ENCODE measurements at places on chromosomes 7 and 10.
A peak's percentile ranks its signal among the peaks of the same experiment; 100 is the strongest.

DNA sequence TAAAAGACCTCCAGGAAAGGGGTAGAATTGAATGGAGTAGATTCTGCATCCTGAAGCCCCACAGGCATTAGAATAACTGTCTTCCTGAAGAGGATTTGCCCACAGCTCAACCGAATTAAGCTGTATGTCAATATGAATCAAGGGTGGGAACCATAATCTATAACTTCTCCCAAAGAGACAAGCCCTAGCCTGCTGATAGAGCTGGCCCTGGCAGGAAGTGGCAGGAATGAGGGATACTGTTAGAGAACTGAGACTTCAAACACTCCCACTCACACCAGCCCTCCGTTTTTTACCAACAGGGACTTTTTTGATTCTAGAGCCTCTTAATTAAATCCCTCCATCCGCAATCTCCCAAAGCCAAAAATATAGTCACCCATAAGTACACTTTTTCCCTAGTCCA lies 12.2 kb upstream of the DUSP5 start:
- no peak for DNase-seq

- DNase-seq = no peak
Measured at GRCh38 chr7:8991159-8991558, 557.8 kb downstream of the NXPH1 start.

GRCh38 chr7:129875745-129876411 lies 76.9 kb downstream of the UBE2H start:
- no peak for DNase-seq

GRCh38 chr7:24313777-24314176 lies 29.8 kb downstream of the NPY start:
- DNase-seq = no peak

GRCh38 chr10:11934262-11934661 lies 108.3 kb downstream of the UPF2 start:
- no peak for DNase-seq

GRCh38 chr7:29005829-29006228 lies 47.7 kb upstream of the TRIL start:
- DNase-seq = no peak

DNA sequence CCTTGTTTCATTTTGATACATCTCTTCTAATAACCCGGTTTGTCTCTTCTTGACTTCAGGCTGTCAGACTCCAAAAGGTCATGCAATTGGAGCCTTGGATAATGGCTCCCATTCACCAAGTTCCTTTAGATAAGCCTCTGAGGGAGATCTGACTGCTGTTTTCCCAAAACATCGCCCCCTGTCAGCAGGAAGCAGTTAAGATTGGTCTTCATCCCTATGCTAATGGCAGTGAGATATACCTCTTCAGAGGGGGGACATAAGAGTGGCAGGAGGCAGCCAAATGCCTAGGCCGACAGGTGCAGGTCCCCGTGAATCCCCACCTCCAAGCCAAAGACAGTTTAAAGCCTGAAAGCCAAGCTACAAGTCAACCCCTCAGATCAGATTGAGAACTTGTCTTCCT lies 144.6 kb downstream of the WDR11 start:
- DNase-seq = no peak

DNA sequence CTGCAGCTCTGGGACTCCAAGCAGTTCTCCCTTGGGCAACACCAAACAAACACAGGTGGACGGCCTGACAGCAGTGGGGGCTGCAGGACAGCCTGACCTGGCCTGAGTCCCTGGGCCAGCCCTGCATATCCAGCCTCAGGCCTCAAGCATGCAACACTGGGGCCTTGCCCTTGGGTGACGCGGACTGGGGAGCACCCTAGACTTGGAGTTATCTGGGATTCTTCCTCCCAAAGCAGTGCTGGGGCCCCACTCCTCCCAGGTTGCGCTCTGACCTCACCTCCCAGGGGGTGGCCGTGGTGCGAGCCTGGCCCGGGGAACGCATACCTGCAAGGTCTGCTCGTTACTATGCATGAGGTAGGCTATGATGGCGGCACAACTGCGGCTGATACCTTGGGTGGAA lies 6.2 kb upstream of the TMEM120A start:
- DNase-seq = no peak

GRCh38 chr10:93458821-93459257 lies 23.3 kb downstream of the MYOF start:
- DNase-seq = no peak

DNA sequence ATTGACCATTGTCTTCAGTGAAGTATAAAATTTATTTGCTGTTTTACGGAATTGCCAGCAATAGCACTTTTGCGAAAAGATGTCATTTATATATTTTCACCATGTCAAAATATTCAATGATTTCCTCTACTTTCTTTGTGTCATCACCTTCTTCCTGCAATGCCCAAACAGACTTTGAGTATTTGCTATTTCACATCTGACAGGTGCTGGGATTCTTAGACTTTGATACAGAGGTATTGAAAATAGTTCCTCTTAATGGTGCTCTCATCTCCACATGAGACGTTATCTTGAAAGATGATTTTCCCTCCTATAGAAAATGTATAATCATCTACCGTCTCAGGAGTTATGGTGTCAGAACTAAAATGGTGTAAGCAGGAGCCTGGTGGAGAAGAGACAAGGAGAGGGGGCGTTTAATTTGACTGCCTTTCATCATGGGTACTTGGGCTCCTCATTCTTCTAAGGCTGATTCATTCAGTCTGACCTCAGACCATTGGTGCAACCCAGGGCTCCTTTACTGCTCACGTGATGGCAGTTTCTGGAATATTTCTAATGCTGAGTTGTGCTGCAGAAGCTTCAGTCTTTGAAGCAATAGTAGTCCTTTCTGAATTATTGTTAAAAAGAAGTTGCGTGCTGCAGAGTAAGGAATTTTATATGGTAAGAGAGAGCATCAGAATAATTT lies 404.6 kb downstream of the PHTF2 start:
- DNase-seq = no peak

DNA sequence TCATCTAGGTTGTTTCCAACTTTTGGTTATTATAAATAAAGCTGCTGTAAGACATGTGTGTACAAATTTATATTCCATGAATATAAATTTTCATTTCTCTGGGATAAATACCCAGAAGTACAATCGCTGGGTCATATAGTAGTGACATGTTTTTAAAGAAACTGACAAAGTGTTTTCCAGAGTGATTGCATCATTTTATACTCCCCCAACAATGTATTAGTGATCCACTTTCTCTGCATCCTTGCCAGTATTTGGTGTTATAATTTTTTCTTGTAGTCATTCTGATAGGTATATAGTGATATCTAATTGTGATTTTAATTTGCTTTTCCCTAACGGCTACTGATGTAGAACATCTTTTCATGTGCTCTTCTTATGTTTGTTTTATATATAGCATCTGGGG lies 27.0 kb upstream of the ARHGAP21 start:
- DNase-seq = no peak

DNA sequence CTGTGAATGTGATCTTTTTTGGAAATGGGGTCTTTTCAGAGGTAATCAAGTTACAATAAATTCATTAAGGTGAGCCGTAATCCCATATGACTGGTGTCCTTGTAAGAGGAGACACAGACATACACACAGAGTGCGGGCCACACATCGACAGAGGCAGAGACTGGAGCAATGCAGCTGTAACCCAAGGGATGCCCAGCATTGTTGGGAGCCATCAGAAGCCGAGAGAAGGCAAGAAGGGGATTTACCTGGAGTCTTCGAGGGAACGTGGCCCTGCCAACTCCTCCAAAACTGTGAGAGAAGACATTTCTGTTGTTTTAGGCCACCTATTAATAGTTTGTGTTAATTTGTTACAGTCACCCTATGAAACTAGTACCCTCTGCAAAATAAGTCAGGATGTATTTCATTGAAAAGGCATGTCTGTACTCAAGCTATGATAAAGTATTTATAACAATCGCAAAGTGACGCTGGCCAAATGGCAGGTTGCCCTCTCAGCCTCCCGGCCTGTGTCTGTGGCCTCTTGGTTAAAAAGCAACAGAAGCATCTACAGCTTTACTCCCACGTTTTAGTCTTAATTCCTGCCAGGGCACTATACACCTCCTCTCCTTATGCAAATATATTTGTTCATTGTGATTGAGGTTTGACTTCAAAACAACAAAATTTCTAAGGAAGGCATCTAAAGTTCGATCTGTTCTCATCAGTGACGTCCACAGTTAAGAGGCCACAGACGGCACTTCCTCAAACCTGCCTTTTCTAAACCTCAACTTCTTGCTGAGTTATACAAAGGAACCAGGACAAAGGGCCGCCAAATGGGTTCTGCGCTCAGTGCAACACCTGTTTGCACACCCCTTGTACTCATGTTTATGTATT lies 46.8 kb downstream of the HIPK2 start:
- peak; percentile 7 for DNase-seq

- DNase-seq = no peak
Measured at GRCh38 chr7:50618281-50618680, 53.1 kb upstream of the DDC start.

GRCh38 chr7:81845744-81846241 lies 75.9 kb upstream of the HGF start:
- no peak for DNase-seq

- no peak for DNase-seq
Measured at GRCh38 chr7:84123965-84124547, 70.5 kb downstream of the SEMA3A start.

GRCh38 chr7:1944619-1945210 lies 274.6 kb downstream of the ELFN1 start:
- no peak for DNase-seq

DNA sequence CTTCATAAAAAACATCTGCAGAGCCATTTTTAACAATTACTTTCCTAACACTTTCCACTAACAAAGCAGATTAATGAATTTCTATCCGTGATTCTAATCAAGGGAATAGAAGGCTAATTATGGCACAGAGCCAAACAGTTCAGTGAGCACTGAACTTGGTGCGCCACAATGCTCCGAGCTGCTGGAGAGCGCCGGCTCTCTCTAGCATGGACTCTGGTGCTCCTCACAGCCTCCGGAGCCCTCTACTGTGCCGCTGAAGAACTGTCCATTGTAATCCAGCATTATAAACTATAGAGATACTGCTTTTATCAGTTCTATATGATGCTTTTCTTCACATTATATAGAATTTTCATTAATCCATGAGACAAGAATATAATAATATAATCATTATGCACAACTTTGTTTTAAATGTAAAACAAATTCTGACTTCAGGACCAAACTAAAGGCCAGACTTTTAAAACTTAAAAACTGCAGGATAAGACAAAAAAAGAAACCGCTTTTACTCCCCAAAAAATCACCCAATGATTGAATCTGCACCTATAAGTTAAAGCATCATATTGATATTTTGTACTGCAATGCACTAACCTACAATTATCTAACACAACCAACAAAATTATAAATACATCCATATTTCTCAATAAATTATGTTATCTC lies 123.6 kb downstream of the RNF32 start:
- no peak for DNase-seq

DNA sequence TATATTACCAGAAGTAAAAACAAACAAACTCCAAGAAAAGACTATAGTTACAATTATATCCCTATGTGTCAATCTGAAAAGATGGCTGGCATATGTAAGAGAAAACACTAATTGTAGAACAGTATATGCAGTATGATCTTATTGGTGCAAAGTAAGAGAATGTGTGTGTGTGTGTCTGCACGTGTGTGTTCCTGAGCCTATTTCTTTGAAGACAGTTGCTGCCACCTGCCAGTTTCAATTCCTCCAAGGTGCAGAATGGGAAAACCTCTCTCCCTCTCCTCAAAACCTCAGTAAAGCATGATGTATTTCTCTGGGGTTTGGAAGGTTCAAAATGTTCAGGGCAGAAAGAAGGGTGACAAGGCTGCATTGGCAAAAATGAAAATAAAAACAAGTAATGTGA lies 8.8 kb upstream of the SFTPA1 start:
- no peak for DNase-seq

GRCh38 chr7:69622014-69622835 lies 23.9 kb downstream of the AUTS2 start:
- DNase-seq = no peak

GRCh38 chr10:35223016-35223415 lies 96.4 kb downstream of the CREM start:
- DNase-seq = no peak

DNA sequence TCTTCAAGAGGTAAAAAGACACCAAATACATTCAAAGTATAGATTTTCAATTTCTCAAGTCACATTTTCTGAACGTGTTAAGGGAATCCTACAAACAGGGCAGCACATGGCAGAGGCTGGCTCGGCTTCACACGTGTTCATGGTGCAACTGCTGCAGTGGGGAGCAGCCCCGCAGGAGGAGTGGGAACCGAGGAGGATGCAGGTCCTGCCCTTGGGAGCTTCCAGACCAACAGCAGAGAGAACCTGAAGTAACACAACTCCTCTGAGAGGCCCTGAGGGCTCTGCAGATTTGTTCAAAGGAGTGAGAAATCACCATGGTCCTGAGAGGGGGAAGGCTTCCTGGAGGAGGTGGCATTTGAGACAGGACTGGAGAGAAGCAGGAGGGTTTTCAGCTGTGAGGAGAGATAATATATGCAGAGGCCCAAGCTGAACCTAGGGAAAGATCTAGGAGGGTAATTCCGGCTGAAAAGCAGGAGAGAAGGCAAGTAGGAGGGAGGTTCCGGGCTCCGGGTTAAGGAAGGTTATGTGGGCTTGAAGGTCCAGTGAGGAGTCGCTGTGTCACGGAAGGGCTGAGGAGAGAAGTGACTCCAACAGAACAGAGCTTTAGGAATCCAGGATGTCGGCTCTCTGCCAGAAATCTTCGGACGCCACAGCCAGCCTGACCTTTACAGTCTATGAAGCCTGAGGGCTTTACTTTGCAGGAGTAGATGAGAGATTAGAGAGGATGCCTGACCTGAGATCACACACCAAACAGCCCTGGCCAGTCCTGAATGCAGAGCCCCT lies 77.5 kb downstream of the GPR26 start:
- no peak for DNase-seq

GRCh38 chr7:123323689-123324088 lies 123.9 kb upstream of the SLC13A1 start:
- DNase-seq = no peak

- DNase-seq = no peak
Measured at GRCh38 chr7:106262221-106262881, 22.4 kb downstream of the NAMPT start.

GRCh38 chr7:25512061-25512687 lies 283.9 kb upstream of the NPVF start:
- DNase-seq = no peak

DNA sequence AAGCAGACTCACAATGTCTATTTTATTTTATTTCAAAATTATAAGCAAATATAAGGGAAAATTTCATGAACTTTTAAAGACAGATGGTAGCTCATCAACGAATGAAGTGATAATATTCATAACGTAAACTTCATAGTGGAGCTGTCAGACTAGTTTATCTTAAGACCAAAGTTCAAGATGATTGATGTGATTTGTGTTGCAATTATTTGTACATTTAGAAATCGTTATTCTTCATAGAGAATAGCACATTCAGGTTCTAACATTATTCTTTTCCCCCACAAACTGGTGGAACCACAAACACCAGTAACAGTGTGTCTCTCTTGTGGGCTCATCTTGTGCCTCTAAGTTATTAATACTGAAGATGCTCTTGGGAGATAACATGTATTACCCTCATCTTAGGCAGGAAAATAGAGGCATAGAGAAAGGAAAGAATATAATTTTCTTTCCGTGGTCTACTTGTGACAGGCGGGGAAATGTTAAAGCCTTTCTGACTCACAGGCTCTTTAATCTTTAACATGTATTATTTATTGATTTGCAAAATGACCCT lies 37.0 kb downstream of the CCSER2 start:
- no peak for DNase-seq
